ENCODE measurements at places on chromosomes 3 and 15.

DNA sequence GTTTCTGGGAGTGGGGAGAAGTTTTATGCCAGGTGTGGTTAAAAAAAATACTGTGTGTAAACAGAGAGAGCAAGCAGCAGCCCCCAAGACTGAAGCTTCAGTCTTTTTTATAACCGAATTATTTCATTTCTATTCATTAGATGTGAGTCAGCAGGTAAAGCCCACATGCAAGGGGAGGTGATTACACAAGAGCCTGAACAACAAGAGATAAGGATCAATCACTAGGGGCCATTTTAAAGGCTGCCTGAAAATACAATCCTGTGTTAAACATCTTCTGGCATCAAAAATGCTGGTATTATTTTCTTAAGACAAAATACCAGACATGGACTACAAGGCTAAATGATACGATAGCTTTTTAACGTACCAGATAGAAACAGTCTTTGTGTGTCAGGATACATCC, 217.3 kb downstream of the SUCLG2 start:
- no peak for DNase-seq

DNA sequence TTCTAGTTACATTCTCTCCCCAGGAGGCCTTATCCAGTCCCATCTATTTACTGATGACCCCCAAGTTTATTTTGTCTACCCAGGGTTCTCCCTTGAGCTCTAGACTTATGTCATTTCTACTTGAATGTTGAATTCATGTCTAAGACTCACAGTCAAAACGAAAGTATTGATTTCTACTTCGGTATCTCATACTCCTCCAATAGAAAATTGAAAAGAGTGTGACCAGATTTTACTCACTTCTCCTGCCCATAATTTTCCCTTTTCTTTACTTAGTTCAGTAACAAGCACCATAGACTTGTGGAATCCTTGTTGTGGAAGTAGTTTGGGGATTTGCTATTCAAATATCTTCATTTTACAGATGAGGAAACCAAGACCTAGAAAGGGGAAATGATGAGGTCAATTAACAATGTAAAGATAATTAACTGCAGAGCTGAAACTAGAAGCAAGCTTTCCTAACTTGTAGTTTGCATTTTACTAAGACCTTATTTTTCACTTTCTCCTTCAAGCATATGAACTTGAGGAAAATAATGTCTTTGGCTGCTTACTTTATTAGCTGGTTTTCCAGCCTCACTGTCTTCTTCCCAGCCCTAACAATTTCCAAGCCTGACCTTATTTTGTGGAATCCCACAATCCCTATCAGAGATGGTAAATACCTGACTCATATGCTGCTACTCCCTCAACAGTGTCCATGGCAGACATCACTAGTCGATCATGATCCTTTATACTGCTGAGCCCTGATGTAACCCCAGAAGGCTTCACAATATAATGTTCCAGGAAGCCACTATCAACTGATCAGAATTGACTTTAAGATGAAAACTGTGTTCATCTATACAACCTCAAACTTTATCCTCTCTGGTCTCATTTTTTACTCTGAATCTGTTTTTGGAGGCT, 123.9 kb upstream of the AGBL1 start:
- no peak for DNase-seq

GRCh38 chr3:61146010-61146890, 105.0 kb downstream of the FHIT start:
- no peak for DNase-seq

DNA sequence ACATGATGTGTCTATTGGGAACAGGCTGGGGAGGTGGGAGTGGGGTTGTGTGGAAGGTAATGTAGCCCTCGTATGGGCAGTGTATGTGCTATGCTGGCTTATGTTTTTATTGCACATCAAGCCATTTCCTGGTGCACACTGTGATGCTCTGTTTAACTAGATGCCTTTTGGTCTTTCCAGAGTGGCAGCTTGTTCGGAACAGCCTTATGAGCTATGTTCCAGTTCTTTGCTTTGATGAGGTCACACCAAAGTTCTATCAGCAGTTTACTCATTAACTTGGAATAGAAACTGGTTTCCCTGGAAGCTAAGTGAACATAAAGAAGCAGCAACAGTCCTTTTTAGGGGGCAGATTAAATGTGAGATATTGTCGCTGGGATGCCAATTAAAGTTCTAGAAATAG, 133.9 kb downstream of the DIPK2A start:
- no peak for DNase-seq

GRCh38 chr3:34919025-34919424, 720.3 kb upstream of the ARPP21 start:
- DNase-seq: peak; percentile 5

DNA sequence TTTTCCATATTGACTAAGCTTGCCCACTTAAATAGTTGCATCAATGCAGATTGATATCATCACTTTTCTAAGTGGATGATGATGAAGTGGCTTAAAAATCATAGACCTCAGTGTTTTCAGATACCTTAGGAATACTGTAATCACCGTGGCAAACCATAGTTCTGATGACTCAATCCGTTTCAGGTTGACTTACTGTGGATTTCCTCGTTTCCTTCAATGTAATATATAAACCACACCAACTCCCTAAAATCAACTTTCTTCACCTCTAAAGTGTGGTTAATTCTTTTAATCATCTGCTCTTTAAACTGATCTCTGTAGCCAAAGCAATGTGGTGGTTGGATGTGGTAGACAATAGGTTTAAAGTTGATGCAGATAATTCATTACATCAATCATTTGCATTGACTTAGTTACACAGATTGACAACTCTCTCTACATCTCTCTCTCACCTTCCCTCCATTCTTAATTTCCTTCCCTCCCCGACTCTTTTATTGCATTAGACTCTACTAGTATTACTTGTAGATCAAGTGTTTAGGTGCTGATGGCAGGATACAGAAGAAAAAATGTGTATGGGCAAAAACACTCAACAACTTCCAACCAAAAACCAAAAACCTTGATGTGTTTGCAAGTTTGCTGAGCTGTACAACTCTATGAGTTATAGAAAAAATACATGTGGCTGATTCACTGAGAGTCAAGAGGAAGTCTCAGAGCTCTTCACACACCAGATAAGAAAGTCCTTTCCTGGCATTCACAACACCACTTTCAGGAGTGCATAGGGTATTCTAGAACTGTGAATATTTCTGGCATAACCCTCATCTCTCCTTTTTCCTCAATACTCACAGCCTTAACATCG, 243.5 kb downstream of the NFKBIZ start:
- DNase-seq: no peak

- no peak for DNase-seq
Measured at GRCh38 chr15:72086920-72087648, 30.9 kb downstream of the MYO9A start.

- no peak for DNase-seq
Measured at GRCh38 chr15:72315706-72316370, 4.1 kb downstream of the CELF6 start.

DNA sequence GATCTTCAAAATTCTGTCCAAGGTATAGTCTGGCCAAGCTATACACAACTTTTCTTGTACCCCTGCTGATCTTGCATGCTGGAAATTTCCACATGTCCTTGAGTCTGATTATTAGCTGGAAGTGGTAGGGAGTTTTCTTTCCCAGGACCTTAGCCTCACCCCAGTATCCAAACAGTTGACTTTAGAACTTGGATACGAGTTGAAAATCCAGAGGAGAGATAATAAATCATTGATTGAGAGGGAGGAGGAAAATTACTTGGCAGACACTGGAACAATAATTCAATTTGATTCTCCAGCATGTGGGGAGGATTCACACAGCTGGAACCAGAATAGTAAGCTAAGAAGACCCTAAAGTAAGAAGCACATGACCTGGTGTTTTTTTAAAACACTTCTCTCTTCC, 116.4 kb downstream of the IL5RA start:
- DNase-seq: no peak

DNA sequence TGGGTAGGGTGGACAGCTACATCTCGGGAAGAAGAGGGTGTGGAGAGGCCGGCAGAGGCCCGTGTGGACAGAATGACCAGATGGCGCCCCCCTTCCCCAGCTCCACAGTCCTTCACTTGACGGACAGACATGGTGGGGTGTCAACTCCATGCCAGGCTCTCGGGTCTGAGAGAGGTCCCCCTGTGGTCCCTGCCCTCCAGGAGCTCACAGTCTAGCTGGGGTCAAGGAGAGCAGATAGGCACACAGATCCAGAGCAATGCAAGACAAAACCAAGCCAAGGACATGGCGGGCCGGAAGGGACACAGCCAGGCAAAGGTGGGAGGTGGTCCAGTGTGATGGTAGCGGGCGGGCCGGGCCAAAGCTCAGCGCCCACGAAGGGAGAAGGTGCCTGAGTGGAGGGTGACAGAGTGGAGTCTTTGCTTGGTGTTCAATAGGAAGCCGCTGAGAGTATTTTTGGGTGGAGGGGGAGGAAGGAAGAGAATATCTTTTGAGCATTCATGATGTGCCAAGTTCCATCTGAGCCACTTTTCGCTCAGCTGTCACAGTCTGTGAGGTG, 72.1 kb upstream of the SEC13 start:
- no peak for DNase-seq

DNA sequence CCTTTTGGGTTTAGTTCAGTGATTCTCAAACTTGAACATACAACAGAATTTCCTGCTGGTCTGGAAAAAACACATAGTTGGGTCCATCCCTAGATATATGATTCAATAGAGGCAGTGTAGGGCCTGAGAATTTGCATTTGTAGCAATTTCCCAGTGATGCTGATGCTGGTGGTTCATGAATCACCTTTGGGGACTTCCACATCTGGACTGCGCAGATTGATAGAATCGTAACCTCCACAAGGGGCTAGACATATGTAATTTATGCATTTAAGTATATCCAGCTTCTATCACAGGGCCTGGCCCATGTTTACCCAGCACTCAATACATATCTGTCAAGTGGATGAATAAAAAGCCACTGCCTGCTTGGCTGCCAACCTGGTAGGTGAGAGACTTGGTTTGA, 33.8 kb upstream of the SUCLG2 start:
- no peak for DNase-seq

DNA sequence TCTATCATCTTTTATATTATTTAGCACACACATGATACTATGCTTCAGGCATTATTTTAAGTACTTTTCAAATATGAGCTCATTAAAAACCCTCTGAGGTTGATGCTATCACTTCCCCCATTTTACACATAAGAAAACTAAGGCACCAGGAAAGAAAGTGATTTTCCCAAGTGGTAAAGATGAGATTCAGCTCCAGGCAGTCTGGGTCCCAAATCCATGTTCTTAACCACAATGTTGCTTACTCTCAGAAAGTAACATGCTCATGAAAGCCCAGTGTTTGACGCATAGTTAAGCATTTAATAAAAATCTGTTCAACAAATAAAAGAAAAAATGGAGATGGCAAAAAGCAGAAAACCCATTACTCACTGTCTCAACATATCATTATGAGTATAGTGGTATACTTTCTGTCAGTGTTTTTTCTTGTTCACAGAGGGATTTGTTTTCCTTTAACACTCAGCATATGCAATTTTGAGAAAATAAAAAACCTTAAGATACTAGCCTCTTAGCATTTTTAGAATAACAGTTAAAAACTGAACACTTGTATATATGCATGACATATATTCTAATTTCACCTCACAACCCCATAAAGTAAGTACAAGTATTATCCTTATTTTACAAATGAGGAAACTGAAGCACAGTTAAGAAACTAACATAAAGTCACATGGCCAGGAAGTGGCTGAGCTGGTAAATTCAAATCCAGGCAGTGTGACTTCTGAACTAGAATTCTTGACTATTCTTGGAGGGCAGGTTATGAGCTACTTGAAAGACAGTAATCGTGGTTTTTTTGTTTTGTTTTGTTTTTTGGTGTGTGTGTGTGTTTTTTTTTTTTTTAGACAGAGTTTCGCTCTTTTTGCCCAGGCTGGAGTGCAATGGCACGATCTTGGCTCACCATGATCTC, 10.4 kb downstream of the PEAK1 start:
- no peak for DNase-seq

DNA sequence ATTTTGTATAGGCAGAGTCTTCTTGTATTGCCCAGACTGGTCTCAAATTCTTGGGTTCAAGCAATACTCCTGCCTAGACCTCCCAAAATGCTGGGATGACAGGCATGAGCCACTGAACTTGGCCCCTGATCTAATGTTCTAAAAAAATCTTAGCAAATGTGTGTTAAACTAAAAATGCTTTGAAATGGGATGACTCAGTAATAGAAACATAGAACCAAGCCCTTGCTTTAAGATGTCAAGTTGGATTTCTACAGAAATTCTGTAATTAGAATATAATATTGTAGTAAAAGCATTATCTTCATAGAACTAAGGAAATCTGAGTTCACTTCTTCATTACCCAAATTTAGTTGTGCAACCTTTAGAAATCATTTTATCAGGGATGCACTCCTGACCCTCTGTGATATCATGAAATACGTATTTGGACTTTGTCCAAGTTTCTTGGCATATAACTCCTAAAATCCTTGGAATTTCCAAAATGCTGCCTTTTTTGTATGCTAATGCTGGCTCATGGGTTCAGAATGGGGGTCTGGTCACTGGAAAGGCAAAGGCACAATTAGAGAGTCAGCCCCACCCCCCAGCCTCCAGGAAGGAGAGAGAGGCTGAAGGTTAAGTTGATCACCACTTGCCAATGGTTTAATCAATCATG, 217.3 kb downstream of the TP63 start:
- DNase-seq: no peak

DNA sequence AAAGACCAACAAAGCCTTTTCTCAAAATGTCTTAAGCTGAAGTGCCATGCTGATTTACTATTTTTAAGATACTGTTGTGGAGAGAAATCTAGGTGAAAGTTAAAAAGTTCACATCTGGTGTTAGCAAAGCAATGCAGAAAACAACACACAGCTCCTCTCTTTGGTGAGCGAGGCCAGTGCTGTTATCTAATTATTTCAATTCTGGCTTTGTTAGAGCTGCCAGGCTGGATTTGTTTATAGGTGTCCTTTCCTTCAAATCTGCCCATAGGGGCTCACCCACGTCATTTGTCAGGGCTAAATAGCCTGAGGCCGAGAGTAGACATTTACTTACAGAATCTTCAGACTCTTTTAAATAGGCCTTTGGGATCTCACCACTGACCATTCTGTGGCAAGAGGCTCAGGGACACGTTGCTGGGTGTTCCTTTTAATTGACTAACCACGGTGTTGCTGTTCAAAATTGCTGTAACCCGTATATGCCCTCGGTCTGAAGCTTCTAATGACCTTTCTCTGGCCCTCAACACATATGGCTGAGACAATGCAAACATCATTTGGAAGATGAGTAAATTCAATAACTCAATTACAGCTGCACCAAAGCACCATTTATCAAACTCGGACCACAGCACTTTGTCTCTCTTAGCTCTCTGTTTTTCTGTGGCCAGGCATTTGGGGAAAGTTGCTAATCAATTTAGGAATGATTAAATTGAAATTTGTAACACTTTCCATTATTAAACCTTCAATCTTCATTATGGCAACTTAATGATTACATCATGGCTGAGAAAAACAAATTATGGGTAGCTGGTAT, 152.6 kb downstream of the PDZRN3 start:
- no peak for DNase-seq

- DNase-seq: peak; percentile 1
Measured at GRCh38 chr15:100778831-100779288, 100.8 kb upstream of the ALDH1A3 start.

DNA sequence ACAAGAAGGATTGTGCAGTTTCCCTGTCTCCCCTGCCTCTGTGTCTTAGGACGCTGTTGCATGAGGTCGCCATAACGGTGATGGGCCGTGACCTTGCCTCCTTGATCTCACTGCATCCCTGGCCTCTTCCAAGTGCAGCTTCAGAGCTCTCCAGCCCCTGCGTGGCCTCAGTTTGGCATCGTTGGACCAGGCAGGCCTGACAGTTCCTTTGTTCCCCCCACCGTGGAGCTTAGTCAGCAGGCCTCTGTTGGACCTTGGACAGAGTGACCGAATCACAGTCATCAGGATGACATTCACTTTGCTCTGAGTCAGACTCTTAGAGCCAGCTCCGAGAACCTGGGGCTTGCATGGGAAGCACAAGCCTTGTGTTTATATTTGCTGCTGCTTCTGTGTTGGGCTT, 139.4 kb downstream of the OPA1 start:
- no peak for DNase-seq
